ENCODE measurements at places on chromosomes 16 and 17.
A peak's percentile ranks its signal among the peaks of the same experiment; 100 is the strongest.

GRCh38 chr17:40038882-40039513 lies 15.2 kb downstream of the MED24 start:
- DNase-seq, result no peak

GRCh38 chr16:11570258-11570657 lies 16.5 kb downstream of the LITAF start:
- DNase-seq, result no peak

DNA sequence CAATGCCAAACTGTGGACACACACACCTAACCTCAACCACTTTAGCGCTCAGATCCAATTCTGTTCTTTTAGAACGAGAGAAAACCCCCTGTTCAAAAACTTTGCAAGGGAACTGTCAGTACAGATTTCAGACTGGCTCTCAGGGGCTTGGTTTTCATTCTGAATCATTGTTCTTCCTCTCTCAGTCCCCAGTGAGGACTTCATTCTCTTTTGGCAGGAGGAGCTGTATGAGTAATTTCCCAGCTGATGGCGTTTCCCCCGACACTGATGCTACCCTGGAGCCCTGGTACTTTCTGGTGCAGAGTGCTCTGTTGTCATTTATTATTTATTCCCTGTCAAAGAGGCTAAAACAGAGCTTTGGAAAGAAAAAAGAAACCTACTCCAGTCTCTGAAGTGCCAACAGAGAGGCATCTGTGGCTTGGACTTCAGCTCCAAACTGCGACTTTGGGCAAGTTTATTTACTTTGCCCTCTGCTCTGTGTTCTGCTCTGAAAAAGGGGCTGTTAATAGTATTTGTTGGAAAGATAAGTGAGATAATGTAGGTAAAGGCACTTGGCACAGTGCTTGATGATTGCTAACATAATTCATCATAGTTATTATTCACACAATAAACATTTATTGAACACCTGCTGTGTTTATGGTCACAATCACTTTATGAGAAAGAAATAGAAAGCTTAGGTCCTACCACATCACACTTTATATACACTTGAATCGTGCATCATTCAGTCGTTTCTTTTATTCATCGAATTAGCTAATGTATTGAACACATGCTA lies 28.3 kb downstream of the ETV4 start:
- DNase-seq, result no peak

DNA sequence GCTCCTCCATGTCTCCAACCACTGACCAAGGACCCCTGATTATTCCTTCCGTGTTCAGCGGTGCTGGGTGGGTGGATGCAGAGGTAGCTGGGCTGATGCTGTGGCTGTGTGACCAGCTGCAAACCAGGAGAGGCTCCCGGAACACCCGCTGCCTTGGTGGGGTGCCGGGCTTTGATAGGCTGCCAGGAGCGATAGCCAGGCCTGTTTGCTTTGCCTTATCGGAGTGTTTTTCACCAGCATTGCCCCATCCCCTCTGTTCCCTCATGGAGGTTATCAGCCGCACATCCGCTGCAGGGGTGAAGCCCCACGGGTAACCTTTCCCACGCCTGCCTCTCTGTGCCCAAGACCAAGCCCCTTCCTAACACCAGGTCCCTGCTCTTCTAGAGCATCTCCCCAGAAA lies 354.3 kb downstream of the C16orf95 start:
- DNase-seq, result no peak

DNA sequence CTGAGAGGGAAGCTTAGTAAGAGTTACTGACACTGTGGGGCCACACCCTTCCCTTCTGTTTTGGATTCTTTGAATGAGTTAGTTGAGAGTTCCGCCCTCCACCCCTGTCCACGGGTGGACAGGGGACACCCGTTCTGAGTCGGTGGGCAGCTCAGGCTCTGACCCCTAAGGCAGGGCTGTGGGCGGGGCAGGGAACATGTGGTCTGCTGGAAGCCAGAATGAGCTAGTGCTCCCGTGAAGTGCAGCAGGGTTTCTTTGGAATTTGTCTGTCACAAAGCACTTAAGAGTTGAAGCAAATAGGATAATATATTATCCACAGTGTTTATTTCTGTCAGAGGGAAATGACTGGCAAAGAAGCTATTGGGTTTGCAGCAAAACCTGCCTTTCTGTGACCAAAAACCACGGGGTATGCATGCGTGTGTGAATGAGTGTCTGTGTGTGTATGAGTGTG lies 90.1 kb downstream of the CLEC16A start:
- no peak for DNase-seq

GRCh38 chr16:64809876-64810629 lies 311.8 kb downstream of the CDH11 start:
- DNase-seq, result no peak

- DNase-seq, result peak; percentile 14
Observed at GRCh38 chr17:79874329-79874981, 35.2 kb upstream of the CBX4 start.

DNA sequence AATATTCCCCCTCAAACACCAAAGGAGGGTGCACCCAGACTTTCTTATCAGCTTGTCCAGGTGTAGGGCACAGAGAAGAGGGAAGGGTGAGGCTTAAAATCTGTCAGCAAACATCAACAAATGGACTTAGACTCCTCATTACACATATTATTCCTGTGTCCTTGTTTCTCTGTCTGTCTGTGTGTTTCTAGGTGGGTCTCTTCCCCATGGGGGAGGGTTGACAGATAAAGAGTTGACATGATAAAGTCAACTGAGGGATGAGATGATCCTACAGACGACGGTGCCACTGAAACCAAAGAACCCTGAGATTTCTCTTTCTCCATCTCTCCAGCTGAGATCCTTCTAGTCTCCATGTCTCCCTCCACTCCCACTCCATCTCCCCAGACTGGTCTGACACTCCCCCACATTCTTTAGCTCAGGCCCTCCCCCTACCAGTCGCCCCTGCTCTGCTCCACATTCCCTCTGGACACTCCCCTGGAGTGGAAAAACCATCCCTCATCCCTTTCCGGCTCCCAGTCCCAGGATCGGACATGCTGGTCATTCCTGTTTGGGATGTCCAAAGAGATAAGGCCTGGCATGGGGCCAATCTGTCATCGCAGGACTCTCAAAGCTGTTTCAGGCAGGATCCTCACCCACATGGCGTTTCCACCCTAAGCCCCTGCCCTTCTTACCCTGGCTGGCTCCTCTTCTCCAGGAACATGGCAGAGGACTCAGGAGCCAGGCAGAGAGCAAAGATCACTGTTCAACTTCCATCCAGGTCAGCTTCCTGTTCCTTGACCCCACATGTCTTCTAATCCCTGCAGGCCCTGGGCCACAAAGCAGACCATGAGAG lies 2.9 kb upstream of the ITGA3 start:
- DNase-seq, result no peak
